K562 (cell line): ENCODE measurements at places on chromosomes 13 and 19. TPM values are rescaled to one million over a fixed set of nuclear protein-coding genes. Genes with fewer than 3 reads are reported as not detected.
A peak's percentile ranks its signal among the peaks of the same experiment; 100 is the strongest.

BORA gene
- 11.7 and 12.7 TPM in 2 replicates for polyA plus RNA-seq

GRCh38 chr19:33287927-33288326 is 14.4 kb downstream of the CEBPA start:
- peaks cover 22% of the 10 kb centered on the region; the same call in 2 of the 3 replicates for H3K27me3 ChIP-seq
- H3K4me3 ChIP-seq, result no peak overlapping the region
- H3K27ac ChIP-seq, result no peak overlapping the region
- no peaks in the 10 kb centered on the region for H3K36me3 ChIP-seq

DNA sequence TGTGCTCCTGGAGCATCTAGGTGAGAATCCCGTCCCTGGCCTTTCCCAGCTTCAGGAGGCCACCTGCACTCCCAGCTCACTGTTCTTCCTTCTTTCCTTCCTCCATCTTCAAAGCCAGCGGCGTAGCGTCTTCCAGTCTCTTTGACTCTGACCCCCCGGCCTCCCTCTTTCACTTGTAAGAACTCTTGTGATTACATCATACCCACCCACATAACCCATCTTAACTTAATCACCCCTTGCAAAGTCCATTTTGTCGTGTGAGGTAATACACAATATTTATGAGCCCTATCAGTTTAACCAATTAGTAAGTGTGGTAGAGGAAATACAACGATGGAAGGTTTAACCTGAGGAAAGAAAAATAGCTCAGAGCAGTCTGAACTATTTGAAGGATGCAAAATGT is 4.6 kb upstream of the CDC16 start:
- DNase-seq, result no peak
- peaks cover 13% of the 10 kb centered on the region; the same call in 2 of the 3 replicates for H3K4me1 ChIP-seq
- H3K36me3 ChIP-seq, result no peaks in the 10 kb centered on the region
- no peak overlapping the region for H3K4me3 ChIP-seq

PSG7 gene
- not detected in 2 replicates for polyA plus RNA-seq

DNA sequence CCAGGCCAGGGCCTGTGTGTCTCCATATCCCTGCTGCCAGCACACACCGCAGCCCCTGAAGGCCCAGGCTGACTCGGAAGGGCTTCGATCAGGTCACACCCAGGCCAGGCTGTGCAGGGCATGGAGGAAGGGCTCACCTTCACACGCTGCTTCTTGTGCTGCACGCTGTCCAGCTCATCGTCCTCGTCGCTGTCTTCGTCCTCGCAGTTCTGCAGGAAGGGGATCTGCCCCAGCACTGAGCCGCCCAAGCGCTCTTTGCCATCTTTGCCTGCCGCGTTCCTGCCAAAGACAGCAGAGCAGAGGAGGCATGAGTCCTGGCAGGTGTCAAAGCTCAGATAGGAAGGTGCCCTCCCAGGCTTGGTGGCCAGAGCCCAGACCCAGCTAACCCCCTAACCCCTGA is 13.7 kb upstream of the PRKD2 start:
- no peak overlapping the region for H3K4me3 ChIP-seq
- H3K4me1 ChIP-seq, result peaks cover 65% of the 10 kb centered on the region
- no peak for DNase-seq
- H3K27ac ChIP-seq, result peak overlapping the region; percentile 75
- H3K36me3 ChIP-seq, result peaks cover 98% of the 10 kb centered on the region

DNA sequence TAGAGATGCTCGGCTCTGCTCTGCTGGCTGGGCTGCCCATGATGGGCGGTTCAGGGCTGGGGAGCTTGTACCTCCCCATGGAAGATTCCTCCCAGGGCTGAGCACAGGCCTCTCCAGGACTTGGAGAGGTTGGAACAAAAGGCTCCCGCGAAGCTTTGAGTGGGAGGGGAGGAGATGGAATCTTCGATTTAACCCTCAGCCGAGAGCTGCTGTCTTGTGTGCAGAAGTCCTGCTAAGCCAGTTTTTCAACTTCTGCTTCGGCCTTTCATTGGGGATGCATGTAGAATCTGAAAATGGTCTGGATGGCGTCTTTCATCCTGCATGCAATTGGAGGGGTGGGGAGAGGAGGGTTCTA is 163.3 kb downstream of the KDM4B start:
- peaks cover 21% of the 10 kb centered on the region for H3K4me1 ChIP-seq
- no peak overlapping the region for H3K27ac ChIP-seq
- no peak for DNase-seq
- H3K27me3 ChIP-seq, result no peaks in the 10 kb centered on the region
- peaks cover 31% of the 10 kb centered on the region; the same call in 2 of the 3 replicates for H3K36me3 ChIP-seq

ATP4A gene
- not detected in 2 replicates for polyA plus RNA-seq

DNA sequence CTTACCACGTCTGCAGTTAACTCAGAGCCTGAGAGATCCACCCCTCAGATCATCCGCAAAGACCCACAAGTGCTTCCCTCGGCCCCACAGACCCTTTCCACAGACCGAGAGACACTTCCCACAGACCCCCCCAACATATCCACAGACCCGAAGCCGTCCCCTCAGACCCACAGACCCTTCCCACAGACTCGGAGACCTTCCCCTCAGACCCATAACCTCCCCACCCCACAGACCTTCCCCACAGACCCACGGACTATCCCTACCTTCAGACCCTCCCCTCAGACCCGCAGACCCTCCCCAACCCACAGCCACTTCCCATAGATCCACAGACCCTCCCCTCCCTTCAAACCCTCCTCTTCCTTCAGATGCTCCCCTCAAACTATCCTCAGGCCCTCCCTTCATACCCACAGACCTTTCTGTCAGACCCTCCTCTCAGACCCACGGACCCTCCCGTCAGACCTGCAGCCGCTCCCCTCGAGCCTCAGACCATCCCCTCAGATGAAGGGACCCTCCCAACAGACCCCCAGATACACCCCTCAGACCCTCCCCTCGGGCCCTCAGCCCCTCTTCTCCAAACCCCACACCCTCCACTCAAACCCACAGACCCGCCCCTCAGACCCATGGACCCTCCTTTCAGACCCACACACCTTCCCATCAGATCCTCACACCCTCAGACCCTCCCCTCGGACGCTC is 20.1 kb upstream of the TFDP1 start:
- H3K27me3 ChIP-seq, result no peaks in the 10 kb centered on the region
- H3K36me3 ChIP-seq, result no peaks in the 10 kb centered on the region
- DNase-seq, result no peak
- H3K4me1 ChIP-seq, result peaks cover 9% of the 10 kb centered on the region
- H3K27ac ChIP-seq, result no peak overlapping the region

GRCh38 chr19:33339016-33339984 is 34.2 kb upstream of the CEBPG start:
- H3K27ac ChIP-seq, result no peak overlapping the region
- no peaks in the 10 kb centered on the region; the same call in 1 of the 3 replicates for H3K27me3 ChIP-seq
- no peaks in the 10 kb centered on the region for H3K36me3 ChIP-seq
- DNase-seq, result no peak
- H3K4me1 ChIP-seq, result no peaks in the 10 kb centered on the region
- no peak overlapping the region for H3K4me3 ChIP-seq

GRCh38 chr19:13908674-13909073 is 2.7 kb downstream of the CC2D1A start:
- no peaks in the 10 kb centered on the region for H3K27me3 ChIP-seq
- DNase-seq, result no peak
- H3K27ac ChIP-seq, result no peak overlapping the region
- peaks cover 28% of the 10 kb centered on the region for H3K4me1 ChIP-seq

- no peak for DNase-seq
- H3K4me3 ChIP-seq, result peak overlapping the region; percentile 100
- H3K27ac ChIP-seq, result peak overlapping the region; percentile 98
Measured at GRCh38 chr19:16111909-16112752, 442 bp downstream of the RAB8A start.

DNA sequence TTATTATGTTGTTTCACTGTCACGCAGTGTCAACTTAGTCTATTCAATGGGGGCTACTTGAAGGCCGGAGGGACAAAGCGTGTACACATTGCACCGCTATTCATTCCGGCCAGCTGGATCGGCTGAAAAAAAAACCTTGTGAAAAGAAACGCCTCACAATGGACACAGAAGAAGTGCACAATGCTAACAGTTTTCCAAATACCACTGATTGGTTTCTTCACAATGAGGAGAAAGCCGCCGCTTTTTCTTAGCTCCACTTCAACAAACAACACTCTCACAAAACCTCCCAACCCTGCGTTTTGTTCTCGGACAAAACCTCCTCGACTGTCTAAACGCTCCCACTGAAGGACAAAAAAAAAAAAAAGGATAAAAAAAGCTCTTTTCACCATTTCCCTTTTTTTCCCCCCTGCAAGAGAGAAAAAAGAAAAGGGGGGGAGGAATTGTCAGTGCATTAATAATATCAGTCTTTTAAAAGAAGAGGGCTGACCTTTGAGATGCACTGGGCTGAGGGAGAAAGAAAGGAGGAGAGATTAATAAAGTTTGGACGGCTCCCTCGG is 5.4 kb downstream of the SOX21 start:
- no peaks in the 10 kb centered on the region for H3K36me3 ChIP-seq
- H3K4me3 ChIP-seq, result no peak overlapping the region
- no peak for DNase-seq
- no peak overlapping the region for H3K27ac ChIP-seq
- H3K27me3 ChIP-seq, result peaks cover 27% of the 10 kb centered on the region; the same call in 2 of the 3 replicates

GRCh38 chr19:40596608-40597328 is 4.4 kb upstream of the LTBP4 start:
- peak overlapping the region; percentile 50 for H3K4me3 ChIP-seq
- peak; percentile 96 for DNase-seq
- H3K36me3 ChIP-seq, result peaks cover 7% of the 10 kb centered on the region; the same call in 1 of the 3 replicates
- H3K27me3 ChIP-seq, result no peaks in the 10 kb centered on the region
- peak overlapping the region; percentile 53 for H3K27ac ChIP-seq
